ENCODE measurements at places on chromosomes 5 and 9.

- DNase-seq: no peak
These were observed 45.3 kb downstream of the SLC22A5 start for GRCh38 chr5:132414634-132415378.

- no peak for DNase-seq
These were observed 289.8 kb upstream of the ANKRD55 start for GRCh38 chr5:56522960-56523359.

DNA sequence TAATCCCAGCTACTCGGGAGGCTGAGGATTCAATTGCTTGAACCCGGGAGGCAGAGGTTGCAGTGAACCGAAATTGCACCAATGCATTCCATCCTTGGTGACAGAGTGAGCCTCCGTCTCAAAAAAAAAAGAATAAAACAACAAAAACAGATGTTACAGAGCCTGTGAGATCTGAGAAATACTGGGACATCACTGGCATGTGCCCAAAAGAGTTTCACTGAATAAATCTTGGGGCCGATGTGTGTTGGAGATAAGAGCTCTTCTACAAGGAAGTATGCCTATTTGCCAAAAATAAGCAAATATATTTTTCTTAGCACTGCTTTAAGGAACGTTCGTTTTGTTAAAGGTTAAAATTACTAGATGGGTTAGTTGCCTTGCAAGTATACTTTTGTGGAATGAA lies 55.1 kb downstream of the KIAA1958 start:
- DNase-seq: no peak

DNA sequence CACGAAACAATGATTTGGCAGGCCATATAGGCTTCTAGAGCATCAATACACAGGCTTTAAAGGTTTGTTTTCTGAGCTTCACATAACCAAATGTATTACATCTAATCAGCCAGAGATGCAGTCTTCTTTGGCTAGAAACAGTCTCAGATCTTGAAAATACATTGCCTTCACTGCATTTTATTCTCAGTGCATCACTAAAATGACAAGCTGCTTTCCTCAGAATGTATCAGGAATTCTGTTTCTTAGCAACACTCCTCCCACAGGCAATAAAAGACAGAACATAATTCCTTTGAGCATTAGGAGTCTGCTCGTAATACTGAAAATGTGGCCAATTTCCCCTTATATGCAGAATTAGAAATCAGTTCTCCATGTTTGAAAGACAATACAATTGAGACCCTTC lies 36.9 kb downstream of the FEM1C start:
- DNase-seq: peak; percentile 57

- DNase-seq: no peak
These were observed 31.9 kb upstream of the F2R start for GRCh38 chr5:76683816-76684731.

- no peak for DNase-seq
These were observed 76.8 kb upstream of the LMX1B start for GRCh38 chr9:126536841-126537465.

- DNase-seq: no peak
These were observed 27.2 kb downstream of the RANBP6 start for GRCh38 chr9:5988265-5988664.

GRCh38 chr5:155480731-155481131 lies 467.2 kb downstream of the KIF4B start:
- no peak for DNase-seq
